ENCODE measurements at places on chromosomes 2 and 18.

GRCh38 chr2:138713069-138713496 lies 67.1 kb downstream of the NXPH2 start:
- no peak for DNase-seq

DNA sequence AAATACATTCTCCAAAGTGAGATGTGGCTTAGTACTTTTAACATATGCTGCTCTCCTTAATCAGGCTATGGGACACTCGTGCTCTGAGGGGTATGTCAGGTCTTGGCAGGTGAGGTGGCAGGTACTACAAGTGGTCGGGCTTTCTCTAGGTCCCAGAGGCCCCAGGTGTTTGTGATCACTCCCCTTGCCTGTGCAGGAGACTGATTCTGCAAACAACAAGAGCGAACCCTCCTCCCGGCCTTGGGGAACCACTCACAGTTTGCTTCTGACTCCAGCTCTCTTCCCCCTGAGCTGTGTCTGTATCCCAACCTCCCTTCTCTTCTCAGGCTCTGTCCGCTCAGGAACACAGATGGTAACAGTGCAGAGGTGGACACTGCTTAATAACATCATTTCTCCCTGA lies 48.1 kb downstream of the ATOH8 start:
- no peak for DNase-seq

- DNase-seq = no peak
These were observed 7.5 kb upstream of the KCNG2 start for GRCh38 chr18:79789901-79790890.

- DNase-seq = no peak
These were observed 7.6 kb downstream of the GPR148 start for GRCh38 chr2:130736487-130736886.

DNA sequence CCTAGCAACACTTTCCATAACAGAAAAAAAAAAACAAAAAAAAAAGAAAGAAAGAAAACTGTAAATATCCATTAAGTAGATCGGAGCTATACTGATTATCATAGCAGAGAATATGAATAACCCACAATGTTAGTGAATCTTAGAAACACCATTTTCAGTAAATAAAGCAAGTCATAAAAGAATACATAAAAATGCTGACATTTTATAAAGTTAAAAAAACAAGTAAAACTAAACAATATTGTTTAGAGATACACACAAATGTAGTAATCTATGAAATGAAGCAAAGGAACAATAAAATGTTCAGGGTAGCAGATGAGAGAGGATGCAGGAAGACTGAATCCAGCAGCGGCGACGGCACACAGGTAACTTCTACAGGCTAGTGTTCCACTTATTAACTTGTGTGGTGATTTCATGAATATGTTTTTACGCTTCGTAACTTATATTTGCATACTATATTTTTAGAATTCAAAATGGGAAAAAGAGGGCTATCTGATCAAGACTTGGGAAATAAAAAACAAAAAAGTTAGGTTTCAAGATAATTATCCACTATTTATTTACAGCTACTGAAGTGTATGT lies 4.8 kb downstream of the ROCK2 start:
- no peak for DNase-seq

DNA sequence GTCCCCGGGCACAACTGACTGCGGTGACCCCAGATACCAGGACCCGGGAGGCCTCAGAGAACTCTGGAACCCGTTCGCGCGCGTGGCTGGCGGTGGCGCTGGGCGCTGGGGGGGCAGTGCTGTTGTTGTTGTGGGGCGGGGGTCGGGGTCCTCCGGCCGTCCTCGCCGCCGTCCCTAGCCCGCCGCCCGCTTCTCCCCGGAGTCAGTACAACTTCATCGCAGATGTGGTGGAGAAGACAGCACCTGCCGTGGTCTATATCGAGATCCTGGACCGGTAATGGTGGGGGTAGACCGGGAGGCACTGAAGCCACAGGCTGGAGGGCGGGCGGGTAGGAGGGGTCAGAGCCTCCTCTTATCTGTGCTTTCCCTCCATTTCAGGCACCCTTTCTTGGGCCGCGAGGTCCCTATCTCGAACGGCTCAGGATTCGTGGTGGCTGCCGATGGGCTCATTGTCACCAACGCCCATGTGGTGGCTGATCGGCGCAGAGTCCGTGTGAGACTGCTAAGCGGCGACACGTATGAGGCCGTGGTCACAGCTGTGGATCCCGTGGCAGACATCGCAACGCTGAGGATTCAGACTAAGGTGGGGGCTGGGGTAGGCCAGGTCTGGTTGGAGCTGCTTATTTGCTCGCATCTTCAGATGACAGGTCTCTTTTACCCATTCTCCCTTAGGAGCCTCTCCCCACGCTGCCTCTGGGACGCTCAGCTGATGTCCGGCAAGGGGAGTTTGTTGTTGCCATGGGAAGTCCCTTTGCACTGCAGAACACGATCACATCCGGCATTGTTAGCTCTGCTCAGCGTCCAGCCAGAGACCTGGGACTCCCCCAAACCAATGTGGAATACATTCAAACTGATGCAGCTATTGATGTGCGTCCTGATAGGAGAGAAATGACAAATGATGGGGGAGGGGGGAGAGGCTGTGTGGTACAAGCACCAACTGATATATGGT lies 780 bp downstream of the HTRA2 start:
- DNase-seq = peak; percentile 38

- no peak for DNase-seq
These were observed 216.3 kb downstream of the C1D start for GRCh38 chr2:67846370-67847070.

DNA sequence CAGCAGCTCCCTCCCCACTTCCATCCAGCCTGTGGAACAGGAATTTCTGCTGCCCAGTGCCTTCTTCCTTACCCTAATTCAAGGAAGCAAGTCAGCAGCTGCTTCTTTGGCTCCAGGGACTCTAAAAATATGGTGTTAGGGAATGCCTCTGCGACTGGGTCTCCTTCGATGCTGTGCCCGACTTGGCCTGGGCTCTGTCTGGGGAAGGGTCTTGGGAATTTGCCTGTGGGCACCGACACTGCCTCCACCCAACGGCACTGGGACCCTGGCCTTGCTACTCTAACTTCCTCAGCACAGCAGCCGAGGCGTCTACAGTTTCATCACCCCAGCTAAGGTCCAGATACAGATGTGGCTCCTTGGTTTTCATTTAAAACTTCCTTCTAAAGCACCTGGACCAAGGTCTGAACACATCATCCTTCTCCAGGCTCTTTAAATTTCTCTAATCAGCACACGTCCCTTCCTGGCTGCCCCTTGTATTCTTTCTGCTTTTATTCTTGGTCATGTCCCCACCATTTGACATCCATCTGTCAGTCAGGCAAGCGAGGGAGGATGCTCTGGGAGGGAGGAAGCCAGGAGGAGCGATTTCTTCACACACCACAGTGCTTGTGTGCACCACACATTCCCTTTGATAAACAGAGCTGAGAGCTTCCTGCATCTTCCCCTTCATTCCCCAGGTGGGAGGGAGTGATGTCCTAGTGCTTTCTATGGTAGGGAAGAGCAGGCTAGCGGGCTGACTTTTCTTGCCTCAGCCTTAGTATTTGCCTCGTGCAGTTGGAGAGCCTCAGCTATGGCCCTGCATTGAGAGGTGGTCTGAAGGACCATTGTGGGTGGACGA lies 6.8 kb downstream of the LBH start:
- no peak for DNase-seq

- DNase-seq = no peak
These were observed 319.0 kb upstream of the CHAC2 start for GRCh38 chr2:53448591-53448990.

- peak; percentile 51 for DNase-seq
These were observed 589 bp upstream of the SGPP2 start for GRCh38 chr2:222423632-222424275.

DNA sequence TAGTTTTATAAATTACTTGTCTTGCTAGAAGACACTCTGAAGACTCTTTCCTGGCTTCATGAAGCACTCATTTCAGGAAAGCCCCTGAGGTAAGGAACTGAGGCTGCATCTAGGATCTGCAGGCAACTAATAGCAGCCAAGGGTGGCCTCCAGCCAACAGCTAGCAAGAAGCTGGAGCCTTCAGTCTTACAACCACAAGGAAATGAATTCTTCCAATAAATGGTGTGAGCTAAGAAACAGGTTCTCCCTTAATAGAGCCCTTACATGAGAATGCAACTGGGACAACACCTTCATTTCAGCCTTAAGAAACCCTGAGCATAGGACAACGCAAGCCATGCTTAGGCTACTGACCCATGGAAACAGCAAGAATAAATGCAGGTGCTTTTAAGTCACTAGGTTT lies 254.6 kb upstream of the RBBP8 start:
- no peak for DNase-seq

GRCh38 chr2:55365303-55365702 lies 54.4 kb downstream of the CCDC88A start:
- DNase-seq = no peak

- DNase-seq = no peak
These were observed 40.1 kb downstream of the AMER3 start for GRCh38 chr2:130795431-130795830.

DNA sequence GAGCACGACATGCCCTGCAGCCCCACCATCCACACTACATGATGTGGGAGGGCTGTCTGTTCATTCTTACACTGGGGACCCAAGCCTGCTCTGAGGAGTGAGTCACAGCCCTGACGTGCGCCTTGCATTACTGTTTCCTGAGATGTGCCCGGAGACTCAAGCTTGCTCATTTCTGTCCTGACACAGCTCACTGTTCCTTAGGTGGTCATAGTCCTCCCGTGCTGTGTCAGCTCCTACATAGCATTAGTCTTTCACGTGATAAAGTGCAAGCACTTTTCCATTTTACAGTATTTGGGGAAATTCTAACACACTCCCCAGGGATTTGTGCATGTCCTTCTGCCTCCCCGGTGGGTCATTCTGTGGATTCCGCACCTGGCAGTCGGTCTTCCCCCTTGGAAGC lies 46.2 kb upstream of the TRIM43B start:
- DNase-seq = no peak

- DNase-seq = no peak
These were observed 145.3 kb downstream of the SPAG16 start for GRCh38 chr2:213429516-213429915.

DNA sequence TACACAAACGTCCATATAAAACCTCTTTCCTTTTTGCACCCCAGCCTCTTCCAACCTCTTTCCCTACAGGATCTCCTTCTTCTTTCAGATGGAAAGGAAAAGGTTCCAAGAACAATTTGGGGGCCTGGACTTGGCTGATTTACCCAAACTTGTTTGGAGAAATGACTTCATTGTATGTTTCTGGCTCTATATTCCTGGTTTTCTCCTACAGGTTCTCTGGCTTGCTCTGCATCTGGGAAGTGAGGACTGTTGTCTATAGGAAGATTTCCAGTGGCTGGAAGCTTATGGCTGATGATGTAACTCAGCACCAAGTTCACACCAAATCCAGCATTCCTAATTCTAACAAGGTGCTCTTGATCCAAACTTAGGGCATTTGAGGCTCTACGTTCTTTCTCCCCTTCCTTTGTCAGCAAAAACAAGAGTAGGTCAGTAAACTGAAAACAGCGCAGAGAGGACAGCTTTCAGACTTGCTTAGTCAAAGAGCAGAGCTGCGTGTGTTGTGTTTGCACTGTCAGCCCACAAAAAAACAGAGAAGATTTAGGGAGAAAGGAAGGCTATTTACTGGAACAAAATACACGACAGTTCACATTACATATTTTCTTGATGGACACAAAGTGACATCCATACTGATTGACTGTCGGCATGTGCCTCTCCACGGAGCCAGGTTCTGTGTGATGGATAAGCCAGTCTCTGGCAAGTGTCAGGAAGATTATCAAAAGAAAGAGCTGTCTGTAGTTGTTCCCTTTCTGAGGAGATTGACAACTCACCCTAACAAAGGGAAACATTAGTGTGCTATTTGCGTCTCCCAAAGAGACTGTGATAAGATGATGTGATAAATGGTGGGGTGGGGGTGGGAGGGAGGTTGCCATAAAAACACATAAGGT lies 39.7 kb downstream of the CDCA7 start:
- DNase-seq = no peak

DNA sequence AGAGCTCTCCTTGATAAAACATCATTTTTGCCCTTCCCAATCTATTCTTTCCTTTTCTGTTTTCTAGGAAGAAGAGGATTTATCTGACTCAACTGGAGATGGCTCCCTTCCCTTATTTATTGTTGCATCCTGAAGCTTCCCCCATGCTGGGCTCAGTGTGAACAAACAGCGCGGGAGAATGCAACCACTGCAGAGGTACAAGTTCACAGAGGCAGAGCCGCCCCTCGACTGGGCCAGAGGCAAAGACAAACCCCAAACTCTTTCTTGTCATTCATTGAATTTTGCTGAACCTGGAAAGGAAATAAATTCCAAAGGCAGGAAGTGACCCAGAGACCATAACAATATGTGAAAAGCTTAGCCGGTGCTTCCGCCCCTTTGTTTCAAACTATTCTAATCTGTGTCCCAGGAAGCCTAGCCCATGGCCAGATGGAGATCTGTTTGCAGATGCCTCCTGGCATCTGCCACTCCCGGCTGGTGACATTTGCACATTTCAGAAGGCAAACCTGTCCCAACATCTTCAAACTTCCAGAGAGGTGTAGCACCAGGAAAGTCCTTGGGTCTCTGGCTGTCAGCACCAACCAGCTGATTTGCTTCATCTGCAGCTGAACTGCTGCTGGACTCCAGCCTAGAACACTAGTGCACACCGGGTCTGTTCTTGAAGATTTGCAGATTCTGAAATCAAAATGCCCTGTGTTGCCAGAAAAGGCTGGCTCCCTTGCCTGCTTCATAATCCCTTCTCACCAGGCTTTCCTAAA lies 79.4 kb upstream of the MAP4K3 start:
- DNase-seq = no peak

Data from activated naive CD4-positive, alpha-beta T cell treated with anti-CD3 and anti-CD28 coated beads, Interleukin-2, amount 50 U/mL, for 16 hours (primary cell).